ENCODE measurements at places on chromosomes 4 and X. TPM values are rescaled to one million over a fixed set of nuclear protein-coding genes. Genes with fewer than 3 reads are reported as not detected.

The PPARGC1A gene
- polyA plus RNA-seq = 32.8 TPM

The RAB33A gene
- polyA plus RNA-seq = 0.52 TPM

The ZFX gene
- polyA plus RNA-seq = 36.1 TPM

The MCF2 gene
- polyA plus RNA-seq = 1.3 TPM

The TMPRSS11E gene
- polyA plus RNA-seq = not detected

The HTRA3 gene
- polyA plus RNA-seq = 7.2 TPM

The CXCL9 gene
- 0.12 TPM for polyA plus RNA-seq

The ATP1B4 gene
- polyA plus RNA-seq = 0.05 TPM

The STATH gene
- polyA plus RNA-seq = 1.5 TPM

The LRCH2 gene
- polyA plus RNA-seq = 15.3 TPM

The PNMA6A gene
- 10.0 TPM for polyA plus RNA-seq

GRCh38 chrX:18828832-18829404, 121.5 kb downstream of the PPEF1 start:
- no peak for DNase-seq

DNA sequence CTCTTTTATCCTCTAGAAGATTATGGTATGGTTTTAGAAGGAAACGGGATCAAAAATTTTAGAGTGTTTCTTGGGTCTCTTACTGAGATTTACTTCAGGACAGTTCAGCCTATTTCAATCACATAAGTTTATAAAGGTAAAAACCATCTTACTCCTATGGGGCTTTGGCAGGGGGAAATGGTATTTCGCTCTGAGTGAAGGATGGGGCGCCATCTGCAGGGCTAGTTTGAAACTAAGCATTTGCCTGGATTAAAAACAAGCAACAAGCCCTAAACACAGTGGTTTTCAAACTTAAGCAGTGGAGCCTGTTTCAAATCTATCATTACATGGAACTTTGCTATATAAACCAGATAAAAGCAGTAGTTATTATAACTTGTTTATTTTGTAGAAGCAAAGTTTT, 361.5 kb upstream of the FMR1 start:
- DNase-seq = peak; percentile 14

GRCh38 chr4:164060456-164060855, 566.0 kb downstream of the TMA16 start:
- DNase-seq = no peak

GRCh38 chrX:107552930-107553329, 75.4 kb upstream of the PRPS1 start:
- no peak for DNase-seq

GRCh38 chr4:143358923-143359643, 22.4 kb downstream of the GAB1 start:
- no peak for DNase-seq

DNA sequence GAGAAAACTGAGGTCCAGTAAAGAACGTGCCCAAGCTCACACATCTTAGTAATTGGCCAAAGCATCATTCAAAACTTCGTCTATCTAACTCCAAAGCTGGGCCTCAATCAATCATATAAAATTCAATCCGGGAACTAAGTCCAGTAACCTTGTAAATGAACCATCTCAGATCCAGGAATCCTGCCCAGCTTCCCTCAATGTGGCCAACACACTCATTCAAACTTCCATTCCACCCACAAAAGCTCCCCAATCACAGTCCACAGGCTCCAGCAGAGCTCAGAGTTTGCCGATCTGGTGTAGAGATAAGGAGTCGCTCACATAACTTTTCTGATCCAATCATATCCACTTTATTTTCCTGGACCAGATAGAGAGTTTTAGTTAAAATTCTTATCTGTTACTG, 144.8 kb downstream of the SPATA18 start:
- no peak for DNase-seq

GRCh38 chrX:154502989-154503388, 12.6 kb upstream of the SLC10A3 start:
- DNase-seq = no peak

GRCh38 chr4:165207431-165208220, at the start of gene KLHL2:
Gene KLHL2 (plus strand): TSS chr4:165207561. CDS start chr4:165207877, 316 bp downstream.
- DNase-seq = peak; percentile 52

GRCh38 chr4:150773729-150774449, 191.9 kb downstream of the MAB21L2 start:
- DNase-seq = no peak

GRCh38 chrX:39975101-39975925, 122.4 kb downstream of the BCOR start:
- DNase-seq = no peak

DNA sequence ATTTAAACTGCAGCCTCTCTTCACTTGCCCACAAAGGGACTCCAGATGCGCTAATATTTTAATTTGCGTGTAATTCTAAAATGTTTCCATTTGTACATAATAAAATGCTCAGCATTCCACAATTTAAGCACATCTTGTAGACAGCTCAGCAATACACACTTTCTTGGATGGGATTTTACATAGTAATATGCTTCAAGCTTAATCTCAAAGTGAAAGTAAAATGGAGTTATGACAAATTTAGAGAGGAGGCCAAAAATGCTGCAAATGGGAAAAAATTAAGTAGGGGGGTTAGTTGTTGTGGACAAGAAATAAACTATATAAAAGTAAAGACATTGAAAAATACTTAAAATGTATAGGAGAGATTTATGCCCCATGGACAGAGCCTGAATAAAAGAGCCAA, 149.1 kb downstream of the FBXO8 start:
- no peak for DNase-seq

DNA sequence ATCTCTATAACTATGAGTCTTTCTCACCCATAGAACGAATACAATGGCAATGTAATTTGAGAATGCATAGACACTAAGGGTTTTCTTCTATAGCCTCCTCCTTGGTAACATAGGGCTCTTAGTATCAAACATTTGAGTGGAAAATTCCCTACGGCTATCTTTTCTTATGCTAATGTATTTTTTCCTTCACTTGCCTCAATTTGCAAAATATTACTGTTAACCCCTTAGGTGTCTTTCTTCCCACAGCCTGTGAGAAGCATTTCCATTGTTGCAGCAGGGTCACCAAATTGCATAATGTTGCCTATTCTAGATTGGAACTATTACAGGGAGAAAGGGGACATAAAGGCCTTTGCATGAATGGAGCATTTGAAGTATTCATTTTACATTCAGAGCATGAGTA, 140.5 kb upstream of the RAPGEF2 start:
- no peak for DNase-seq

DNA sequence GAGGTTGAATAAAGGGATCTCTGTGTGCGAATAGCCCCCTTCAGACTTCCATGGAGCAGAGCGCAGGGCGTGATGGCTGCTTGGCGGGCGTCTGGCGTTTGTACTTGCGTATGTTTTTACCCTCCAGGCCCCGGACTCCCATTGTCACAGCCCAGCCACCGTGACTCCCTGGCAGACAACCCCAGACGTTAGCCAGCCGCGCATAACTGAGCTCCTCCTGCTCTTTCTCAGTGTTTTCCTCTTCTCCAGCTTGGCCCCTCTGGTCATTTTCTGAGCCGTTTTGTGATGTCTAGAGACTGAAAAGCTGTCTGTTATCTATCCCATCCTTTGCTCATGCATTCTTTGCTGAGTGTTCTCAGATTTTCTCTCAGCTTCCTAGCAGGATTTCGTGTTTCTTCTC, 54.3 kb downstream of the IGFBP7 start:
- no peak for DNase-seq

GRCh38 chrX:142156567-142156966, 48.5 kb downstream of the MAGEC2 start:
- no peak for DNase-seq

- DNase-seq = no peak
Measured at GRCh38 chr4:80912350-80912749, 118.2 kb upstream of the BMP3 start.

GRCh38 chr4:88976775-88977035, 80.3 kb downstream of the FAM13A start:
- no peak for DNase-seq
